ENCODE measurements at places on chromosomes 1 and 21.
A peak's percentile ranks its signal among the peaks of the same experiment; 100 is the strongest.

DNA sequence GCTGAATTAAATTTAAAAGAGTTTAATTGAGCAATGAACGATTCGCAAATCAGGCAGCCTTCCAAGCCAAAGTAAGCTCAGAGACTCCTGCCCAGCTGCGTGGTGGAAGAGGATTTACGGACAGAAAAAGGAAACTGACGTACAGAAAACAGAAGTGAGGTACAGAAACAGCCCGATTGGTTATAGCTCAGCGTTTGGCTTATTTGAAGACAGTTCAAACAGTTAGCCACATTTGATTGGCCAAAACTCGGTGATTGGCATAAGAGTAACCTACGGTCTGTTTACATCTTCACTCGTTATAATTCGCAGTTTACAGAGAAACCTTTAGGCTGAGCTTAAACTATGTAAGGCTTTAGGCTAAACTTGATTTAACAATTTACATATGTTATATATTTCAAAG, 46.9 kb downstream of the CR1L start:
- DNase-seq: no peak

- DNase-seq: no peak
Measured at GRCh38 chr1:223230161-223230881, 87.3 kb upstream of the TLR5 start.

- no peak for DNase-seq
Measured at GRCh38 chr1:244836584-244836983, 1.1 kb downstream of the COX20 start.

- no peak for DNase-seq
Measured at GRCh38 chr1:247531937-247532336, 4.3 kb downstream of the OR2C3 start.

DNA sequence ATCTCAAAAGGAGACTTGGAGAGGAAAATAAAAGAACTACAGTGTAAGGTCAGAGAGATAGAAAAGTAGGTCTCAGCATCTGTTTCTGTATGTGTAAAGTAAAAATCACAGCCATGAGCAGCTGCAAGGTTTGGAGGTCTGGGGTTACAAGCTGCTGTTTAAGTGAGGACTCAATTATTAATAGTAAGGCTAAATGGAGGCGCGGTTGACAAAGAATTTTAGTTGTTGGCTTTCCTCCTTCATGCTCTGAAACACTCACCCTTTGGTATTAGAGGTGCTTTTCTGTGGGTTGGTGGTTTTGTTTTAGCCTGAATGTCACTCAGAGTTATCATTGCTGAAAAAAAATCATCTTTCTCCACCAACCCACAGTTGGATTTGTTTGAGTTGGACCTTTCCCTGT, 59.8 kb upstream of the HAO2 start:
- no peak for DNase-seq

DNA sequence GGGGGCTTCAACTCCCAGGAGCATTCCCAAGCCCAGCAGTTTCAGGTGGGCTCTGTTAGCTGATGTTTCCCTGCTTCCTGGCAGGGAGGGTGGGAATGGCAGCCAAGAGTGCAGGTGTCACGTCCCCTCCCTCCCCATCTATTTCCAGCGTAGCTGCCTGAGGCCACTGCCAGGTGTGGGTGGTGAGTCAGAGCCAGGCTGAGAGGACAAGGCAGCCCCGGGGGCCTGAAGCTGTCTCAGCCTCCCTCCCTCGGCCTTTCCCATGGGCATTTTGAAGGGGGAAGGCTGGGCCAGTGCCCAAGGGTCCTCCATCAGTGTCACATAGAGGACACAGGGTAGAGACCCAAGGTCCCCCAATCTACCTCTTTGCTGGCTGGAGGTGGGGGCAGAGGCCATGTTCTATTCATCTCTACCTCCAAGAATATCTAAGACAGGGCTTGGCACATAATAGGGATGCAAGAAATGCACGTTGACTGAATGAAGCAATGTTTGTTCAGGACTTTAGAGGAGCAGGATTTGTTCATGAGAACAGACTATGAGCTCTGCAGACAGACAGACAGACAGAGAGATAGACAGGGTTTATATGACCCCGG, 34.4 kb upstream of the ID3 start:
- no peak for DNase-seq

DNA sequence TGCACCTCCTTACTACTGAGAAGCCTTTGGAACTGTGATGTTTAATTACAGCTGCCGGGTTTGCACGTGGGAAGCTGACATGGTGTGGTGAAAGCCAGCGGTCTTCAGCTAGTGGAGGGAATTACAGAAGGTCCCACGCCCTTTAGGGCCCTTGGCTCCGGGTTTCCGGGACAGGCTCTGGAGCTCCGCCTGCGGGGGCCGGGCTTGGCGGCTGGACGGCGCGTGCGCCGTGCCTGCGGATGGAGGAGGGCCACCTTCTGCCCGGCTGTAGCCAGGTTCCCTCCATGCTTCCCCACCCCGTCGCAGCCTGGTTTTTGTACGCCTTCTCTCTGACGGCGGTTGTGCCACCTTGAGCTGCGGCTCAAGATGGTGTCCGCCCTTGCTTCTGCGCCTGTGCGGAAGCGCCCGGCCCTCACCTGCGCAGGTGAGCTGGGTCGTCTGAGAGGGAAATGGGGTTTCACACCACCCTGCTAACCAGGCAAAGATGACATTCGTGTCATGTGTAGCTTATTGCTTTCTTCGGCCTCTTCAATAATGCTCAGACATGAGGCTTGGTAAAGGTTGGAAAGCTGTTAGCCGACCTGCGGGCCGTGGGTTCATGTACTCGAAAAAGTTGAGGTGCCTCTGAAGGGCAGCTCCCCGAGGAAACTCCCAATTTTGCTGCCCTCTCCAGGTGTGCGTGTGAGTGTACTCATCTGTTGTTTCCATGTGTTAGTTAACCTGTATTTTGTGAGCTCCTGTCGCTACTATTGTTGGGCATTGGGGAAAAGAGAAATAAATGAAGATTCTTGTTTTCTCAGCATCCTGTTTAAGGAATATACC, 36.6 kb upstream of the OPRD1 start:
- peak; percentile 40 for DNase-seq

DNA sequence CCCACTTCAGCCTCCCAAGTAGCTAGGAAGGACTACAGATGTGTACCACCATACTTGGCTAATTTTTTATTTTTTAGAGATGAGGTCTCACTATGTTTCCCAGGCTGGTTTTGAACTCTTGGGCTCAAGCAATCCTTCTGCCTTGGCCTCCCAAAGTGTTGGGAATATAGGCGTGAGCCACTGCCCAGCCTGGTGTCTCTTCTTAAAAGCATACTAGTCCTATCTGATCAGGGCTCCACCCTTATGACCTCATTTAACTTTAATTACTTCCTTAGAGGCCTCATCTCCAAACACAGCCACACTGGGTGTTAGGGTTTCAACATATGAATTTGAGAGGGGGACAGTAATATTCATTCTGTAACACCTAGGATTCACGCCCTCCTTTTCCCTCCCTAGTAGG, 130.9 kb downstream of the GLIS1 start:
- DNase-seq: no peak

DNA sequence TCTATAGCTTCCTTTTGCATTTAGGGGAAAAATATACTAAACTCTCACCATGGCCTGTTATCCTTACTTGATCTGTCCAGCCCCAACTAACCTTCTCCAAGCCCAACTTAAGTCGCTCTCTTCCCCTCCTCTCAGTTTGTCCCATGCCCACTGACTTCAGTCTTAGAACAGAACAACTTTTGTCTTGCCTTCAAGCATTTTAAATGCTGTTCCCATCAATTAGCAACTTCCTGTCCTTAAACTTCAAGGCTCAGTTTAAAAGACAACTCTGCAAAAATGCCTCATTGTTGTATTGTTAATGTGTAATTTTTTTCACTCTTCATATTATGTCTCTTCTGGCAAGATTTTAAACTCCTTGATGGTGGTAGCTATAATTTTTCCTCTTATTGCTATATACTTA, 526.9 kb downstream of the NEGR1 start:
- DNase-seq: no peak
